Activated T-cell treated with anti-CD3 and anti-CD28 coated beads, Interleukin-2, amount 50 U/mL, for 48 hours (primary cell): ENCODE measurements at places on chromosomes 12 and 14.

- peak; percentile 90 for DNase-seq
Measured at GRCh38 chr12:51820526-51821439, 27.7 kb downstream of the FIGNL2 start.

DNA sequence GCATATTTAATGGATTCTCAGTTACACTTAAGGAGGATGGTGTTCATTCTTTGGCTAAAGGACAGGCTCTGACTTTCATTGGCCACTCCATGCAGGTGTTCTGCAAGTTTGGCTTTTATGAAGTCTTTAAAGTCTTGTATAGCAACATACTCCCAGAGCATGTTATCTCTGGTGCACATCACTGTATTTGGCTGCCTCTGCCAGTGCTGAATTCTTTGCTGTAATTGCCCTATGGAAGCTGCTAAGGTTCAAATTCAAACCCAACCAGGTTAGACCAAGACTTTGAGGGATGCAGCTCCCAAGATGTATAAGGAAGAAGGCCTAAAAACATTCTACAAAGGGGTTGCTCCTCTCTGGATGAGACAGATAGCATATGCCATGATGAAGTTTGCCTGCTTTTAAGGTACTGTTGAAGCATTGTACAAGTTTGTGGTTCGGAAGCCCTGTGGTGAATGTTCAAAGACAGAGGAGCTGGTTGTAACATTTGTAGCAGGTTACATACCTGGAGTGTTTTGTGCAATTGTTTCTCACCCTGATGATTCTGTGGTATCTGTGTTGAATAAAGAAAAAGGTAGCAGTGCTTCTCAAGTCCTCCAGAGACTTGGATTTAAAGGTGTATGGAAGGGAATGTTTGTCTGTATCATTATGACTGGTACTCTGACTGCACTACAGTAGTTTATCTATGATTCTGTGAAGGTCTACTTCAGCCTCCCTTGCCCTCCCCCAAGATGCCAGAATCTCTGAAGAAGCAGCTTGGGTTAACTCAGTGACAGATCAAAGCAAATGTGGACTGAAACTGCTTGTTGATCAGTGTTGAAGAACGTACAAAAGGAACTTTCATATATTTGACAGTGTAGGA lies 19.4 kb downstream of the TMEM116 start:
- no peak for DNase-seq

GRCh38 chr12:7130701-7131501 lies 730 bp downstream of the CLSTN3 start:
- DNase-seq = peak; percentile 71

DNA sequence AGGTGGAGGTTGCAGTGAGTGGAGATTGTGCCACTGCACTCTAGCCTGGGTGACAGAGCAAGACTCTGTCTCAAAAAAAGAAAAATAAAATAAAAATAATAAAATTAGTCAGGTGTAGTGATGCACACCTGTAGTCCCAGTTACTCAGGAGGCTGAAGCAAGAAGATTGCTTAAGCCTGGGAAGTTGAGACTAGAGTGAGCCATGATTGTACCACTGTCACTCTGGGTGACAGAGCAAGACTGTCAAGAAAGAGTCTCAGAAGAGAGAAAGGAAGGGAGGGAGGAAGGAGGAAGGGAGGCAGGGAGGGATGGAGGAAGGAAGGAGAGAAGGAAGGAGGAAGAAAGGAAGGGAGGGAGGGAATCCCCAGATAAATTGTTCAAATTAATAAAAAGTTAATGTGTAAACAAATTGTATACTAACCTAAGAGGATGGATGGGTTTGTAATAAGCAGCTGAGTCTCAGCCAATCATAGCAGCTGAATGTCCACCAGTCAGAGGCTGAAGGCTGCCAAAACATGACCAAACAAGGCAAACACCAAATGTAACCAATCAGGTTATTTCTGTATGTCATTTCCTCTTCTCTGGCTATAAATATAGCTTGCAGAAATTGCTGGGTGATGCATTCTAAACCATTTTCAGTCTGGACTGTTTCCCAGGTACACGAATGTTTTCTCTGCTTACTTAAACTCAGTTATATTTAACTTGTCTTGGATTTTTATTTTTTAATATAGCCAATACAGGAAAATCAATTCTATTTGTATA lies 6.1 kb upstream of the CDCA4 start:
- DNase-seq = no peak

DNA sequence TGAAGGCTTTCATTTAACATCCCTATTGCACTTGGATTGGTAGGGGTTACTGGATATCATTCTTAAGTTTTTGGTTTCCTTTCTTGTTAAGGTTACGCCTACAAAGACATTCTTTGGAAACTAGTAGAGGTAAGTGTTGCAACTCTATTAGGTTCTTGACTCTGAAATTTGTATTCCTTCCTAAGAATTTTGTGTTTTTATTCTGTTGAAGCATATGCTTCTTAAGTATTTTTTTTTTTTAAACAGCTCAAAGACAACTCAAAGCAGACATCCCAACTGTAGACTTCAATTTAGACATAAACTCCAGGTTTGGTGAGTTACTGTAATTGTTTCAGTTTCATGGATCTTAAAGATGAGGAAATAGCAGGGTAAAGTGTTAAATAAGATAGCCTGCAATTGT lies 1.1 kb upstream of the RBMS2 start:
- DNase-seq = no peak

DNA sequence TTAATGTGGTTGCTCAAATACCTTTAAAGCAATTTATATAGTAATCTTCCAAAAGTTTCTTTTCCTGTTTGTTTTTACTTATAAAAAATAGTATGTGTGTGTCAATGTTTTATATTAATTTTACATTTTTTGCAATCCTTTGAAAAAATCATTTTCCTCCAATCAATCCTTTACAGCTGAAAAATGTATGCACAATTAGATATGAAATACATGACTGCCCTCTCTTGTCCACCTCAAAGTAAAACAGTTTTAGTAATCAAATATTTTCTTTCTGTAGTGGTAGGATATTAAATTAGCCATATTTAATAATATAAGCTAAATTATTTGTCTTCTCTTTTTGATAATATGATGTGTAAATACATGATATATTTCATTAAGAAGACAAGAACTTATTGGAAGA lies 269.9 kb downstream of the ADAMTS20 start:
- no peak for DNase-seq

- no peak for DNase-seq
Measured at GRCh38 chr12:84825149-84825548, 87.5 kb downstream of the SLC6A15 start.

- DNase-seq = peak; percentile 79
Measured at GRCh38 chr12:53499266-53500141, at the start of gene MAP3K12. TSS of gene MAP3K12 (minus strand) at chr12:53499458. CDS start at chr12:53487391, 12,067 bp downstream.

GRCh38 chr12:92509156-92509738 lies 193.5 kb upstream of the PLEKHG7 start:
- DNase-seq = no peak

DNA sequence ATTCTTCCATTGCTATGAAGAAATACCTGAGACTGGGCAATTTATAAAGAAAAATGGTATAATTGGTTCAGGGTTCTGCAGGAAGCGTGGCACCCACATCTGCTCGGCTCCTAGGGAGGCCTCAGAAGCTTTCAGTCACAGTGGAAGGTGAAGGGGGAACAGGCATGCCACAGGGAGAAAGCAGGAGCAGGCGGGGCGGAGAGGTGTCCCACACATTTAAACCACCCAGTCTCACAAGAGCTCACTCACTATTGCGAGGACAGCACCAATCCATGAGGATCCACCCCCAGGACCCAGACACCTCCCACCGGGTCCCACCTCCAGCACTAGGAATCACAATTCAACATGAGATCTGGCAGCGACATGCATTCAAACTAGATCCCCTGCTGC lies 56.0 kb upstream of the C14orf180 start:
- DNase-seq = no peak

DNA sequence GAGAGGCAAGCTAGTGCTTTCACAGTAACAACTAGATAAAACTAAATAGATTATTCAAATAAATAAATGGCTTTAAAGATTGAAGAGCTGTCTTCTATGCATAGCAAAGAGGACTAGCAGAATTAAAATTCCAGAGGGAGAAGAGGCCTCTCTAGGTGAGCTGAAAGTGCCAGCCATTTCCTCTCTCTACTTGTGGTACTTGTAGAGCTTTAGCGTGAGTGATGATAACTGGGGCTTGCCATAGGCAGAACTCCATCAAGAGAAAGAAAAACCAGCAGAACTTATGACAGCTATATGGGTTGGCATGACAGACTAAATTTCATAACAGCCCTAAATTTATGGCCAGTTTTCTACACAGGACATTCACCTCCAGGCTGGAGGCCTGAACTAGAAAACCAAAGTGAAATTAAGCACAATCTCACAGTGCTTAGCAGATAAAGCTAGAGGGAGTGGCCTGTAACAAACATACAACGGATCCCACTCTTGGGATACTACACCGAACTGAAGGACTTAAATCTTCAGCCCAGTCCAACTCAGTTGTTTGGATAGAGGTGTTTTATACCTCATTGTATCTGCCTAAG lies 11.0 kb downstream of the SPTLC2 start:
- no peak for DNase-seq

DNA sequence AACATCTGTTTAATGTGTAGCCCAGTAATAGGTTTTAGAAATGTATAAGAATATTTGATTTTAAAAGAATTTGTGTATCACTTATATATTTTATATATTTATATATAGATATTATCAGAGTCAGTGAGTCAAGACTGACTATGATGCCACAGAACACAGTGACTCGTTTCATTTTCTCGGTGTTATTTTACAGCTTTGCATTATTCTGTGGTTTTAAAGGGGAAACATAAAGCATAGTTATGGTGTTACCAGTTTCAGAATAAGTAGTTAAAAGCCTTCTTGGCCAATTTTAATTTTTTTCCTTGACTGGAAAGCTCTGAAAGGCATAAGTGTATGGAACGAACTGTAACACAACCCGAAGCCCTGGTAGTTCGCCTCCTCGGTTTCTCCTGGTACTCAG lies 91.0 kb downstream of the GRIP1 start:
- DNase-seq = no peak

- no peak for DNase-seq
Measured at GRCh38 chr14:53306911-53307310, 153.8 kb upstream of the DDHD1 start.

DNA sequence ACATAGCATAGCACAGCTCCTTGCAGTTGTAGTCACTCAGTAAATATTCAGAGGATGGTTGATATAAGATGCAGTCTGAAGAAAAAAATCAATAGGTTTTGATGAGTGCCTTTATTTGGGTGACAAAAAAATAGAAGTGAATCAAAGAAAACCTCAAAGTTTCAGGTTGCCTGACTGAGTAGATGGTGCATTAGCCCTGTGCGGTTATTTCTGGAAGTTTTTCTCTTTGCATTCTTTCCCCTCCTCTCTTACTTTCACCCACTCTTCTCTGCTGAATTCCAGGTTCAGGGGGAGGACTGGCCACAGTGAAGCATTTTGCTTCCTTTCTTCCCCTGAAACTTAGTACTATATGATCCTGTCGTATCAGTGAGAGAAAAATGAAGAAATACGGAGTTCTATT lies 28.6 kb downstream of the TRHDE start:
- DNase-seq = no peak

- no peak for DNase-seq
Measured at GRCh38 chr12:7645395-7646177, 20.1 kb downstream of the APOBEC1 start.

GRCh38 chr14:79295385-79295784 lies 915.9 kb downstream of the DIO2 start:
- DNase-seq = no peak

DNA sequence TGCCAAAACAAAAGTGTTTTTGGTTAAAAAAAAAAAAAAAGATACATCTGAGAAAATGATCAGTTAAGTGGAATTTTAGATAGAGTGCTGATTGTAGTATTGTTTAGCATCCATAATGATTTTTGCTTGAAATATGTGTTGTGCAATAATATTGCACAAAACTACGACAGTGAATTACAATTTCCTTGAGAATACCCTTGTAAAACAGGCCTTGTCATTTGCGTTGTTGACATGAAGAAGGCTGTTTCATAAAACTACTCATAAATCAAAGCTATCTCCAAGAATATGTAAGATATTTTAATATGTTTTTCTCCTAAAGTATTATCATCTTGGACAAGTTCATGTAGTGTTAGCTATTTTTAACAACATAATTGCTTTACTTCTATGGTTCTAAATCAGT lies 1077.0 kb downstream of the LRFN5 start:
- no peak for DNase-seq

DNA sequence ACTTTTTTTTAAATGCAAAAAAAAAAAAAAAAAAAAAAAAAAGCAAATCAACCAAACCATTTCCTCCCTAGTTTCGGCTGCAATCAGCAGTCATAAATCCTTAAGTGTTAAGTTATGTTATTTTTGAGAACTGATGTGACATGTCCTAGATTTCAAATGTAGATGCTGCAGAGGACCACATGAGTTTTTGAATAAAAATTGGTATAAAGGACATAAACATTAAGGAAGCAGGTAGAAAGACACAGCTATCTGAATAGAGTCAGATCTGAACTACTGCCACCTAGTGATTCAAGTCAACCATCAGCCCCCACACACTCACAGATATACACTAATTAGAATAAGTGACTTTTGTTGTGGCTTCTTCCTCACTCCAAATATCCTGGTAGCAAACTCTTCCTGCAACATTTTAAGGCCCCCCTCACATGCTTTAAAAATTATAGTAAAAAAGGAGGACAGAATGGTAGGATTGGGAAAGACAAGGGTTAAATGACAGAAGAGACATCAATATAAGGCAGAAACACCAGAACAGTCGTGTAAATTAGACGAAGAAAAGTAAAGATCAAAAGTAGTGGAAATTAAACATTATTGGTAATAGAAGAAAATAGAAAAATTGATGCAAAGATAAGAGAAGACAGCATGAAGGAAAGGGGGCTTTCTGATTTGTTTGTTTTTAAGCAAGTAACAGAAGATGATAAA lies 394.5 kb upstream of the ATP2B1 start:
- DNase-seq = no peak

DNA sequence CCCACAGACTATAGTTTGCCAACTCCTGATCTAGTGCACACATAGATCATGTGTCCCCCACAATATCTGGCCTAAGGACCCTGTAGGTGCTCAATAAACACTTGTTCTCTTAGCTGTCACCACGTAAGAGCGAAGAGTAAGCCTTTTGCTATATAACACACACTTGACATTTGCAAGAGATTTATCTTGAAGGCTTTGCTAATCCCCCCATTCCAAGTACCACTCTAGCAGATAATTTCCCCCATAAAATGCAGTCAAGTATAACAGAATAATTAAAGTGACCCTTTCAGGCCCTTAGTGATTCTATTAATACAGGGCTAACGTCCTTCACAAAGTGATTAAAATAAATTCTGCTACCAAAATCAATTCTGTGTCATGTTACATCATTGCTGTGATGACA lies 87.5 kb downstream of the PLXNC1 start:
- no peak for DNase-seq

DNA sequence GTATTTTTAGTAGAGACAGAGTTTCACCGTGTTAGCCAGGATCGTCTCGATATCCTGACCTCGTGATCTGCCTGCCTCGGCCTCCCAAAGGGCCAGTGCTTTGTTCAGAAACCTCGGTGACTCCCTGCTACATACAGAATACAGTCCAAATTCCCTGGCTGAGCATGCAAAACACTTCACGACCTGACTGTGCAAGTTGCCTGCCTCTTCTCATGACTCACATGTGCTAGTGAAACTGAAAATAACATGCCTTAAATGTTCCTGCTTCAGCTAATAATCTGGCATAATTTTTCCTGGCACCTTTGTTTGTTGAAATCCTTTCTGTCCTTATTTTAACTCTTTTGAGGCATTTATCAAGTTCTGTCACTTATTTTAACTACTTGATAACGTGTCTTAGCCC lies 8.2 kb downstream of the DMAC2L start:
- DNase-seq = no peak
